NCI-H82 (cell line): ENCODE measurements at places on chromosomes 11 and 22.

GRCh38 chr11:132744771-132745170 is 787.5 kb downstream of the OPCML start:
- DNase-seq = no peak

DNA sequence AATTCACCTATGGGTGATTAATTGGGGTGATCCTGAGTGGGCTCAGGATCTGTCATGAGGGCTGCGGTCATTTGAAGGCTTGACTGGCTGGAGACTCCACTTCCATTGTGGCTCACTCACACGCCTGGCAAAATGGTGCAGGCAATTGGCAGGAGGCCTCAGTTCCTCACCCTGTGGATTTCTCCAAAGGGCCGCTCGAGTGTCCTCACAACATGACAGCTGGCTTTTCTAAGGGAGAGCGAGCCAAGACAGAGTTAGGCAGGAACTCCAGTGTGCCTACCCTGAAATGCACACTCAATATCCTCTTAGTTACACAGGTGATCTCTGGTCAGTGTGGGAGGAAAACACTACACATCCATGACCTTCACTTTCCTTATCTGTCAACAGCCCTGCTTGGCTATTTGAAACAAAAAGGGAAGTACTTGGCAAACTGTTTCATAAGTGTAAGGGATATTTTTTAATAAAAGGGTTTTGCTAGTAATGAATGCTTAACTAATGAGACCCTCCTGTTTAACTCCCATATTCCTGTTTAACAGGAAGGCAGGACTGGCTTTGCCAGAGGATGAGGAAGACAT is 25.7 kb downstream of the OSBP2 start:
- DNase-seq = no peak

GRCh38 chr11:101582236-101582988 is 1.4 kb downstream of the TRPC6 start:
- no peak for DNase-seq

- no peak for DNase-seq
Observed at GRCh38 chr11:107834995-107835394, 23.6 kb downstream of the SLC35F2 start.

DNA sequence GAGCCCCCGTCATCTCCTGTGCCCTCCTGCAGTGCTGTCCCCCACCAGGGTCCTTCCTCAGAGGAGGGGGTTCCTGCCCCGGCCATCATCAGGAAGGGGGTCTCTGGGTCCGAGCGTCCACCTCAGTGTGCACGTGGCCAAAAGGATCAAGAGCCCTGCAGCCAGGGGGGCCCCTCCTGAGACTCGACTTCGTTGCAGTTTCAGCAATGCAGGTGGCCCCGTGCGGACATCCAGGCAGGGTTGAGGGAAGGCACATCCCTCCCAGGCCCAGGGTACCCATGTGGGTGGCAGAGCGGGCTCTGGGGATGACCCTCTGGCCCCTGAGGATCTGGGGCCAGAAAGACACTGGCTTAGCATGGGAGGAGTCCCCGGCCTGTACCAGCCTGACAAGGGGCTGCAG is 41.3 kb downstream of the LRP5 start:
- DNase-seq = no peak

GRCh38 chr11:118106789-118107335 is 20.1 kb upstream of the SMIM35 start:
- DNase-seq = no peak

DNA sequence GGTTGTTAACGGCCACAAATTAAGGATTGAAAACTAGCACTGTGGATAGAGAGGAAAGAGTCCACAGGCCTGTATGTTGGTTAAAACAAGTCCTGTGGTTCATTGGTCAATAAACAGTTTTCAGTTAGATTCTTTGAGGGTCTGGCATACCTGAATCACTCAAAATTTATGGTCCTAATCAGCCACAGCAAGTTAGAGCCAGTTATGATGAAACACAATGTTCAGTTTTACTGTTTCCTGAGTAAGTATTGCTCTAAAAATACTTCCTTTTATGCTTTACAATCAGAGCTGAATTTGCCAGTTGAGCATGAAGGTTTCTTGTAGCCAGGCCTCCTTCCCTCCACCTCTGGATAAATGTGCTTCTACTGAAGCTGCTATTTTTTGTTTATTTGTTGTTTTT is 12.9 kb upstream of the CAT start:
- no peak for DNase-seq
